ENCODE measurements at places on chromosomes 1 and 21. TPM values are rescaled to one million over a fixed set of nuclear protein-coding genes. Genes with fewer than 3 reads are reported as not detected.

Gene ANKRD35
- 0.42 TPM for total RNA-seq

GRCh38 chr1:221415651-221416050, 326.2 kb downstream of the DUSP10 start:
- no peak for DNase-seq

Gene SLC1A7
- not detected for total RNA-seq

Gene CA14
- not detected for total RNA-seq

- DNase-seq, result no peak
Measured at GRCh38 chr1:228474507-228474906, 12.7 kb upstream of the RNF187 start.

DNA sequence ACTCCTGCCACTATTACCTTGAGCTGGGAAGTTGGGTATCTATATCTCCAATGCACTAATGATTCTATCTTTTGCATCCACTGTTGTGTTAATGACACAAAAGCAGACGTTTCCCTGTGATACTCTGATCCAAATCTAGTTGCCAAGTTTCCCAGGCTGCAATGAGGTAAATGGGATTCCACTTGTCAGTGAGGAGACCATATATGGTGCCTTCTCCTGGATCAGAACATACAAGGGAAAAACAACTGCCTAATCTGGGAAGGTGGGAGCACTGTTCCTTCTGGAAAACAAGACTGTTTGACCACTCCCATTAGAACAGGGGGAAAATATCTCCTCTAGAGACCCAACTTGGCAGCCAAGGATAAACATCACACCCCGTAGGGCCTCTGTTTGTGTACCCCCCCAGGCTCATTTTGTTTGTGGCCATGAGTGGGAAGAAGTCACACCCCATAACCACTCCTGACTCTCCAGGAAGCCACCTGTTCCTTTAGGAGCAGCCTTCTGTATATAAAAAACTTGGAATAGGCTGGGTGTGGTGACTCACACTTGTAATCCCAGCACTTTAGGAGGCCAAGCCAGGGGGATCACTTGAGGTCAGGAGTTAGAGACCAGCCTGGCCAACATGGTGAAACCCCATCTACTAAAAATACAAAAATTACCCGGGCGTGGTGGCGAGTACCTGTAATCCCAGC, 28.5 kb upstream of the SLC6A9 start:
- DNase-seq, result no peak

Gene CAPN8
- not detected for total RNA-seq

Gene TRIM46
- 3.5 TPM for total RNA-seq
